A549 treated with AZD2906 at 1 μM for 4 hours (cell line): ENCODE measurements at places on chromosomes 5 and 9. TPM values are rescaled to one million over a fixed set of nuclear protein-coding genes. Genes with fewer than 3 reads are reported as not detected.

ABL1 gene
- 43.7 to 52.2 TPM (median 49.4 TPM) in 5 replicates for total RNA-seq

OBP2B gene
- not detected in 5 replicates for total RNA-seq

WNK2 gene
- 4.2 to 7.8 TPM (median 6.0 TPM) in 5 replicates for total RNA-seq

PRDM9 gene
- 0.02 TPM in 1 of 5 replicates, not detected in the others for total RNA-seq

TAF11L10 gene
- total RNA-seq = not detected in 5 replicates

LPAR1 gene
- 21.4 to 23.8 TPM (median 22.1 TPM) in 5 replicates for total RNA-seq

CDC42SE2 gene
- 33.3 to 45.5 TPM (median 37.3 TPM) in 5 replicates for total RNA-seq

IFNK gene
- 0.06 TPM in 1 of 5 replicates, not detected in the others for total RNA-seq

PCDHB9 gene
- total RNA-seq = 0.01 to 0.09 TPM (median 0.02 TPM) in 4 of 5 replicates, not detected in the other

BDP1 gene
- 7.8 to 11.0 TPM (median 8.8 TPM) in 5 replicates for total RNA-seq

TMEM174 gene
- not detected in 5 replicates for total RNA-seq

PLPPR1 gene
- not detected in 5 replicates for total RNA-seq

INSYN2B gene
- 0.07 to 0.31 TPM (median 0.11 TPM) in 5 replicates for total RNA-seq

LCN15 gene
- total RNA-seq = 0.05 to 0.09 TPM (median 0.09 TPM) in 3 of 5 replicates, not detected in the others

ACTBL2 gene
- 0.06 to 0.07 TPM in 2 of 5 replicates, not detected in the others for total RNA-seq

SLC34A1 gene
- not detected in 5 replicates for total RNA-seq

ZNF300 gene
- 1.9 to 2.8 TPM (median 2.4 TPM) in 5 replicates for total RNA-seq
